Lower lobe of right lung (tissue), 2 donors: ENCODE measurements at places on chromosomes 11 and 22. TPM values are rescaled to one million over a fixed set of nuclear protein-coding genes. Genes with fewer than 3 reads are reported as not detected.

- DNase-seq = no peak
These were observed 1044.0 kb downstream of the DLG2 start for GRCh38 chr11:84583106-84583505.

DNA sequence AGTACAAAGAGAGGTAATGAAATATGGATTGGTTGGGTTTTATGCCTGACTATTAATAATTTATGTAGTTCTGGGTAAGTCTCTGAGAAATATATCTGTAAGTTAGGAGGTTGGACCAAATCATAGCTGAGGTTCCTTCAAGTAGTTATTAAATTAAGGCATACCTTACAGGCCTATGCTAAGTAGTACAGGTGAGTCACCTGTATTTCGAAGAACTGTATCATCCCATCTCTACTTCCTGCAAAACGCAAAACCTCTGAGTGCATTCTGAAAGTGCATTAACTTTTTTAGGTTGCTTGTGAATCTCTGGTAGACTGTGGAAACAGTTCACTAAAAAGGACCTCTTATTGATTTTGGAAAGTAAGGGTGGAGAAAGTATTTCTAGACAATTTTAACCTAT is 37.1 kb downstream of the APOL5 start:
- DNase-seq = no peak

- no peak for DNase-seq
These were observed 1.8 kb downstream of the ALKBH8 start for GRCh38 chr11:107563702-107564101.

The SLC43A3 gene
- total RNA-seq = 102 TPM
